ENCODE measurements at places on chromosomes 6 and 20. TPM values are rescaled to one million over a fixed set of nuclear protein-coding genes. Genes with fewer than 3 reads are reported as not detected.

GRCh38 chr20:34013554-34013953 lies 19.8 kb downstream of the RALY start:
- H3K27me3 ChIP-seq = no peaks in the 10 kb centered on the region
- no peak overlapping the region for H3K4me3 ChIP-seq
- H3K27ac ChIP-seq = no peak overlapping the region
- peaks cover 99% of the 10 kb centered on the region for H3K4me1 ChIP-seq
- H3K36me3 ChIP-seq = no peaks in the 10 kb centered on the region
- no peak for DNase-seq

DNA sequence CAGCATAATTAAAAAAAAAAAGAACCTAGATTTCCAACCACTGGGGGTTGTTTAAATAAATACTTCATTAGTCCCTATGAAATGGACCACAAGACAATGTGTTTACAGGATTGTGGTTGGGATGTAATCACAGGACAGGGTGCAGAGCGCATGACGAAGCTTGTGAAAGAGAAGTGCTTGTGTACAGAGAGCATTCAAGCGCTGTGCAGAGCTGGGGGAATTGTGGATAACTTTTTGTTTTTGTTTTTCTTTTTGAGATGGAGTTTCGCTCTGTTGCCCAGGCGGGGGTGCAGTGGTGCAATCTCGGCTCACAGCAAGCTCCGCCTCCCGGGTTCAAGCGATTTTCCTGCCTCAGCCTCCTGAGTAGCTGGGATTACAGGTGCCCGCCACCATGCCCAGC lies 22.3 kb downstream of the LAMA5 start:
- no peak for DNase-seq
- H3K4me1 ChIP-seq = no peaks in the 10 kb centered on the region
- peaks cover 84% of the 10 kb centered on the region for H3K36me3 ChIP-seq
- H3K27me3 ChIP-seq = no peaks in the 10 kb centered on the region
- no peak overlapping the region for H3K4me3 ChIP-seq

The COL10A1 gene
- total RNA-seq = 0.05 TPM

- no peaks in the 10 kb centered on the region for H3K27me3 ChIP-seq
- no peak overlapping the region for H3K4me3 ChIP-seq
- DNase-seq = no peak
- H3K27ac ChIP-seq = no peak overlapping the region
- peaks cover 13% of the 10 kb centered on the region for H3K4me1 ChIP-seq
These were observed 31.4 kb downstream of the TSHZ2 start for GRCh38 chr20:53003420-53004154.

The TP53TG5 gene
- total RNA-seq = 0.80 TPM

DNA sequence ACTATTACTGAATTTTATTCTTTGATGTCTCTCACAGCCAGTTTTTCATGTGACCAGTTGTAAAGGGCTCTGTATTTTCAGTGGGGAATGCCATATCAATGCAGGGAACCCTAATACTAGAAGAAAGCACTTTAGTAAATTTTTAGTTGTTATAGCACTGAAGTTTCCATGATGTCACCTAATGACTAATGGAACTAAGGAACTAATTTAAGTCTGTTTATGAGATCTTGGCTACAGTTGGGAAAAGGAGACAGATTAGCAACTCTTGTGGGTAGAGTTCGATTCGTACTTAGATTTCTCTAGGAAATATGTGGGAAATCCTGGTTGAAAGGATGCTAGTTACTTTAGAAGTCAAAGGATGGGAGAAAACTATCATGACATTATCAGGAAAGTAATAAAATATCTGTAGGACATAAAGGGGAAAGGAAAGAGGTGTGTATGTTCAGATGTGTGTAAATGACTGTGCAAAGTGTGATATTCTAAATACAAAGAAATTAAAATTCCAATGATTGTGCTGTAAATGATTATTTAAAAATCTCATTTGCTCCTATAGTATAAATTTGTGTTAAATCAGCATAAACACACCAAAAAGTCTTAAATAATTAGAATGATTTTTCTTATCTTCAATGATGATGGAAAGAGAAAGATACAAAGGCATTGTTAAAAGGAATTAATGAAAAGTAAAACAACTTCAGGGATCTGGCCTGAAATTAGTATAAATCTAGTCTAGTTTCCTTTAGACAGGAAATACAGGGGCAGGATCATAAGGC lies 103.4 kb downstream of the LRRC1 start:
- no peak overlapping the region for H3K27ac ChIP-seq
- no peaks in the 10 kb centered on the region for H3K27me3 ChIP-seq
- H3K36me3 ChIP-seq = peaks cover 17% of the 10 kb centered on the region

- no peaks in the 10 kb centered on the region for H3K36me3 ChIP-seq
- no peaks in the 10 kb centered on the region for H3K27me3 ChIP-seq
- H3K4me3 ChIP-seq = no peak overlapping the region
- no peaks in the 10 kb centered on the region for H3K4me1 ChIP-seq
- no peak for DNase-seq
These were observed 21.4 kb downstream of the PCSK2 start for GRCh38 chr20:17248224-17248623.

The ARMH2 gene
- not detected for total RNA-seq

- H3K4me3 ChIP-seq = no peak overlapping the region
- no peaks in the 10 kb centered on the region for H3K27me3 ChIP-seq
- H3K27ac ChIP-seq = no peak overlapping the region
These were observed 397.0 kb downstream of the NKAIN2 start for GRCh38 chr6:124200661-124201060.

- H3K4me3 ChIP-seq = no peak overlapping the region
- peaks cover 5% of the 10 kb centered on the region for H3K4me1 ChIP-seq
- H3K27me3 ChIP-seq = no peaks in the 10 kb centered on the region
These were observed 106.2 kb upstream of the DTNBP1 start for GRCh38 chr6:15768999-15769398.

The SAYSD1 gene
- 10.0 TPM for total RNA-seq

The AVP gene
- total RNA-seq = 0.38 TPM

DNA sequence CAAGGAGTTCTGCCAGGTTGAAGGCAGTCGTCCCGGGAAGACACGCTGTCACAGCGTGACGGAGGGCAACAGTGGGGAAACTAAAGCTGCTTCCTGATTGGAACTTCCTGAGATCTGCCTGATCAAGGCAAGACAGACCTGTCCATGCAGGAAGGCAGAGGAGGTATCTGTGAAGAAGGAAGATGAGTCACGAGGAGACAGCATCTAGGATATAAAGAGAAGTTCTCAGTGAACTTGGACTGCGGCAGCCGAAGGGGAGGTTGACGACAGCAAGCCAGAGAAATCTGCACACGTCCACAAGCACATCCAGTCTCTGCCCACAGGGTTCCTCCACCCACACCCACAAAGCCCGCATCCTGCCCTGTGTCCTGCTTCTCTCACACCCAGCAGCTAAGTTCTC lies 38.6 kb downstream of the PREP start:
- no peak overlapping the region for H3K27ac ChIP-seq
- no peaks in the 10 kb centered on the region for H3K27me3 ChIP-seq
- peaks cover 36% of the 10 kb centered on the region for H3K36me3 ChIP-seq
- no peak overlapping the region for H3K4me3 ChIP-seq
- no peak for DNase-seq
- peaks cover 5% of the 10 kb centered on the region for H3K4me1 ChIP-seq

DNA sequence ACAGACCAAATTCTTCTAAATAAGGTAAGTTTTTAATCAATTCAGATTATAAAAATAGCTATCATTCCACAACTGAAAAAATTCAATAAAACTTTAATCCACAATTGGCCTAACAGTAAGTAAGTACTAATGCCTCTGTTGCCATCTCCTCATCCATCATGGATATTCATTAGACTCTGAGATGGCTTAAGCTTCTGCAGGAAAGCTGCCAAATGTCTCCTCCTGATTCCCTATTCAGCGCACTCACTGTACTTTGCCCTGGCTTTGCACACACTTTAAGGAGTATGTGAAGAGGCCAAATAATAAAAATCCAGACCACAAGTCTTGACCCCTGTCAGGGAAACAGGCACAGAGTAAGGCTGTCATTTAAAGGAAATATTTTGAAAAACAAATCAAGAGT lies 23.6 kb downstream of the PGM3 start:
- H3K27me3 ChIP-seq = no peaks in the 10 kb centered on the region
- no peak overlapping the region for H3K4me3 ChIP-seq
- H3K36me3 ChIP-seq = peaks cover 100% of the 10 kb centered on the region
- H3K4me1 ChIP-seq = no peaks in the 10 kb centered on the region
- DNase-seq = no peak

- H3K36me3 ChIP-seq = peaks cover 41% of the 10 kb centered on the region
- no peaks in the 10 kb centered on the region for H3K27me3 ChIP-seq
- no peak overlapping the region for H3K4me3 ChIP-seq
These were observed 21.8 kb downstream of the OSTM1 start for GRCh38 chr6:108052706-108053105.

The ECT2L gene
- 1.6 TPM for total RNA-seq

DNA sequence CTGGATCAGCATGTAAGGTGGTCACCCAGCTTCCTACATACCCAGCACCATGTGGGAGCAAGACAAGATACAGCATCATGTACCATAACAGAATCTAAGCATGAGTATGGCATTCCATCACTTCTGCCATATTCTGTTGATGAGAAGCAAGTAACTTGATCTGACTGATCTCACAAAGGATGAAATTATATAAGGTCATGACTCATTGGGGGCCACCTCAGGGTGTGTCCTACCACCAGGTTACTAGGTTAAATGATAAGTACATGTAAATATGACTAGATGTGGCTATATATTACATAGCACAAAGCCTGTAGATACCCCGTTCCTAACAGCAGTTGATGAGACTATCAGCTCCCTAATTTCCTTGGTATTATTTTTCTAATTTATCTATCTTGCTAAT lies 213.1 kb downstream of the DOK5 start:
- H3K27me3 ChIP-seq = peaks cover 27% of the 10 kb centered on the region
- no peak overlapping the region for H3K4me3 ChIP-seq
- no peaks in the 10 kb centered on the region for H3K36me3 ChIP-seq
- DNase-seq = no peak

- peaks cover 20% of the 10 kb centered on the region for H3K27me3 ChIP-seq
- no peak overlapping the region for H3K4me3 ChIP-seq
- no peaks in the 10 kb centered on the region for H3K36me3 ChIP-seq
- no peaks in the 10 kb centered on the region for H3K4me1 ChIP-seq
- no peak for DNase-seq
These were observed 161.4 kb downstream of the ID4 start for GRCh38 chr6:19998541-19998940.

GRCh38 chr6:28724395-28724794 lies 198.7 kb downstream of the GPX5 start:
- H3K4me1 ChIP-seq = peaks cover 9% of the 10 kb centered on the region
- H3K27ac ChIP-seq = no peak overlapping the region
- no peak for DNase-seq
- peaks cover 93% of the 10 kb centered on the region for H3K27me3 ChIP-seq
- no peaks in the 10 kb centered on the region for H3K36me3 ChIP-seq

The C20orf141 gene
- not detected for total RNA-seq

DNA sequence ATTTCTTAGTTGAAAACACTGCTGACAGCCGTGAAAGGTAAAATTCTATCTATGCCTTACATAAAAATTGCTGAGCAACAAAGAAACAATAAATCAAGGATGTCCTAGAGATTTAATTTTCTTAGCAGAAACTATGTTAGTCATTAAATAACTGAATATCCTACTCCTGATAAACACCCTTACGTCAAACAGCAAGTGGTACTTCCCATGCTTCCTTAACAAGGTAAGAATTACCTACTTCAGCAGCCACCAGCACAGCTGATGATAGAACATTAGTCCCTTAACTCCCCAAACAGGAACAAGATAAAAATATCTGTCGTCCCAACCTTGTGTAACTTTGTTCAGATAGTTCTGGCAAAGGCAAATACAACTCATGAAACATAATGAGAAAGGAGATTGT lies 8.7 kb downstream of the SERPINB6 start:
- H3K36me3 ChIP-seq = no peaks in the 10 kb centered on the region
- DNase-seq = no peak
- no peaks in the 10 kb centered on the region for H3K27me3 ChIP-seq
- peak overlapping the region; percentile 93 for H3K27ac ChIP-seq
- H3K4me1 ChIP-seq = peaks cover 82% of the 10 kb centered on the region
- H3K4me3 ChIP-seq = no peak overlapping the region

The RWDD2A gene
- total RNA-seq = 3.3 TPM

GRCh38 chr20:18637224-18637623 lies 49.4 kb downstream of the DTD1 start:
- peaks cover 13% of the 10 kb centered on the region for H3K4me1 ChIP-seq
- no peak overlapping the region for H3K4me3 ChIP-seq
